ENCODE measurements at places on chromosomes 11 and 22.

DNA sequence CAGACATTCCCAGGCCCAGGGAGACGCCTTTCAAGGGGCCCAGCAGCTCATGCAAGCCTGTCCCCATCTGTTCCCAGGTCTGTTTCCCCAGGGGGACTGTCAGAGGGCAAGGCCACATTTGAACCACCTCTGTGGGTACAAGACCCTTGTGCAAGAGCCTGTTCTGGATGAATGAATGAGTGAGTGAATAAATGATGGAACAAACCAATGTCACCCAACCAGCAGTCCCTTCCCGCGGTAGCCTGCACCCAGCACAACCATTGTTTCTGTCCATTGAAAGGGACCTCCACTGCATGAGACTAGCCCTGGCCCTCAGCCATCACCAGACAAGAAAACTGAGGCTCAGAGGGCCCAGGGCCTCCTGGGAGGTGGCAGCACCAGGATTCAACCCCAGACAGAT is 69.7 kb upstream of the TCF20 start:
- DNase-seq: no peak

DNA sequence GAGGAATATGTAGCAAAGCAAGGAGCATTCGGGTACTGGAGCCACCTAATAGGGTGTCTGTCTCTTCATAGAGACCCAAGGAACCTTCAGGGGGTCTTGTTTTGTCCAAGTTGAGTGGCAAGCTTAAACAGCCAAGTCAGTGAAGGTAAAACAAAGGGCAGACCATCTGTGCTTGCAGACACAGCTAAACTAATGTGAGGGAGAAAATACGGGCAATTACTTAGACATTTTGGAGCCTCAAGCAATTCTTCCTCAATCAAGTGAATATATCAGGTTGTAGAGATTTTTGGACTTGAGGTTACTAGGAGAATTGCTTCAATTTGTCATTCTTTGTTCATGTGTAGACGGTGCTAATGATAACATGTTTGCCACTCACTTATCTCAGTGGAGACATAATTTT is 148.2 kb upstream of the ARHGAP20 start:
- DNase-seq: no peak

- DNase-seq: no peak
These were observed 74.3 kb downstream of the GRAMD1B start for GRCh38 chr11:123504401-123504800.

- DNase-seq: no peak
These were observed 149.0 kb downstream of the APOL5 start for GRCh38 chr22:35866651-35867050.

GRCh38 chr11:3803726-3804495 is 4.4 kb upstream of the PGAP2 start:
- peak; percentile 75 for DNase-seq

- DNase-seq: no peak
These were observed 84.4 kb downstream of the KCNQ1 start for GRCh38 chr11:2529173-2529572.

- DNase-seq: peak; percentile 71
These were observed 491.8 kb downstream of the ETS1 start for GRCh38 chr11:128095466-128095981.

DNA sequence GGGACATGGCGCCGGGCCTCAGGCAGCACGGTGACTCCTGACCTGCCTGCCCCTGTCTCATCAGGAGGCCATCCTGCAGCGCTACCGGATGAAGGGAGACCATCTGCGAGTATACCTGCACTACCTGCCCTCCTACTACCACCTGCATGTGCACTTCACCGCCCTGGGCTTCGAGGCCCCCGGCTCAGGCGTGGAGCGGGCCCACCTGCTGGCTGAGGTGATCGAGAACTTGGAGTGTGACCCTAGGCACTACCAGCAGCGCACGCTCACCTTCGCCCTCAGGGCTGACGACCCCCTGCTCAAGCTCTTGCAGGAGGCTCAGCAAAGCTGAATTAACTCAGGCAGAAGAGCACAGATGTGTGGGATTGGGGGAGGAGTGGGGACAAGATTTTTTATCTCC is 10.2 kb upstream of the ST3GAL4 start:
- no peak for DNase-seq

GRCh38 chr11:12158909-12159308 is 48.5 kb downstream of the MICAL2 start:
- DNase-seq: no peak

GRCh38 chr22:48753381-48753730 is 1074.3 kb downstream of the BRD1 start:
- DNase-seq: no peak

GRCh38 chr11:106271686-106272085 is 194.2 kb downstream of the AASDHPPT start:
- peak; percentile 34 for DNase-seq

DNA sequence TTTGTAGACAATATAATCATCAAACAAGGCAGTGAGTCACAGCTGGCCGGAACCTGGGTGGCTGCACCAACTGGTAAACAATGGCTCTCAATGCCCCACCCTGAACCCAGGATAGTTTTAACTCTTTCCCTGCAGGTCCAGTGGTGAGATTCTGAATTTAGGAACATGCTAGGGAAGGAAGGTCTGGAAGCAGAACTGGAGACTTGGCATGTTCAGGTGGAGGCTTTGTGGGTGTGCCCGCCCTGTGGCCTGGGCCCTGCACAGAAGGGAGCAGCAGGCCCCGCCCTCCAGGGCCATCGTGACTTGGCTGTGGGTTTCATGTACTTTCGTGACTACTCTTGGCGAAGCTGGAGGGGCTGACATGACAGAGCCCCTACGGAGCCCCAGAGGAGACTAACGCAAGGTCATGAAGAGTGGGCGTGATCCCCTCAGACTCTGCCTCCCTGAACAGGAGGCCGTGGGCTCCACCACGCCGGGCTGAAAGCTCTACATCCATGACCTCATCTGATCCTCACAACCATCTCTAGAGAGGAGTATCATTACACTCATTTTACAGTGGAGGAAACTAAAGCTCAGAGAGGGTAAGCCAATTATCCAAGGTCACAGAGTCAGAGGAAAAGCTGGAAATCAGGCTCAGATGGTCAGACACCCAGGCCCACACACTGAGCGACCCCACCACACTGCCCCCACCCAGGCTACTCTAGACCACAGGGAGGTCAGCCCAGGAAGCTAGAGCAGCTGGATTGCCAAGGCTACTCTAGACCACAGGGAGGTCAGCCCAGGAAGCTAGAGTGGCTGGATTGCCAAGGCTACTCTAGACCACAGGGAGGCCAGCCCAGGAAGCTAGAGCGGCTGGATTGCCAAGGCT is 27.3 kb downstream of the MAFF start:
- peak; percentile 28 for DNase-seq

GRCh38 chr11:118979434-118979833 is 7.9 kb downstream of the FOXR1 start:
- DNase-seq: no peak

Measured in fibroblast of upper back skin (primary cell).